ENCODE measurements at places on chromosomes 16 and 17.

DNA sequence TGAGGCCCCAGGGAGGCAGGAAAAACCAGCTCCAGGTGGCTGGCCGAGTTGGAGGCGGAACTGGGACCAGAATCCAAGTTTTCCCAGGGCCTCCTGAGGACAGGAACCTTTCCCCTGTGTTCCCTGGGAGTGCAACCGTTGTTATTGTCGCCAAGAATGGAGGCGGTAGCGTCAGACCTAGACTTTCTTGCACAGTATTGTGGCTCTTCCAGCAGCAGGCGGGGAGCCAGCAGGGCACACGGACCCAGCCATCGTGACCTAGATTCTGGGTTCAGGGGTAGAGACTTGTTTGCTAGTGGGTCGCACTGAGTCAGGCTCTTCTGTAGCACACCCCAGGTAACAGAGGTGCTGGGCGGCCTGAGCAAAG, 667 bp upstream of the KIF19 start:
- no peak for DNase-seq

DNA sequence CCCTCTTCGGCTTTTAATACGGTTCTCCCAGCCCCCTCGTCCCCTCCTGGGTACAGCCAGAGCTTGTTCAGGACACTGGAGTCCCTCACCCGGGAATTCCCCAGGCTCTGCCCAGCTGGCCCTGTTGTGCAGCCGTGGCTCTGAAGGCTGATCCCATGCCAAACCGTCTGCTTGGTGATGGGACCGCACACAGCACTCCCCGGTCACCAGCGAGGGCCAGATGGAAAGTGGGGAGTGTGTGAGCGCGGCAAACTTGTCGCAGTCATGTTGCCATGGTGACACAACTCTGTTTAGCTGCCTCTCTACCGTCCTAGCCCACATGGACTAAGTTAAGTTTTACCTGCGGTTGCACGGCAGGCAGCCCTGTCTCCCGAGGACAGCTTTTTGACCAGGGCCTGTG, 107.9 kb downstream of the RAP1GAP2 start:
- DNase-seq, result no peak

- no peak for DNase-seq
Measured at GRCh38 chr17:1735418-1735817, 7.3 kb upstream of the SERPINF2 start.

DNA sequence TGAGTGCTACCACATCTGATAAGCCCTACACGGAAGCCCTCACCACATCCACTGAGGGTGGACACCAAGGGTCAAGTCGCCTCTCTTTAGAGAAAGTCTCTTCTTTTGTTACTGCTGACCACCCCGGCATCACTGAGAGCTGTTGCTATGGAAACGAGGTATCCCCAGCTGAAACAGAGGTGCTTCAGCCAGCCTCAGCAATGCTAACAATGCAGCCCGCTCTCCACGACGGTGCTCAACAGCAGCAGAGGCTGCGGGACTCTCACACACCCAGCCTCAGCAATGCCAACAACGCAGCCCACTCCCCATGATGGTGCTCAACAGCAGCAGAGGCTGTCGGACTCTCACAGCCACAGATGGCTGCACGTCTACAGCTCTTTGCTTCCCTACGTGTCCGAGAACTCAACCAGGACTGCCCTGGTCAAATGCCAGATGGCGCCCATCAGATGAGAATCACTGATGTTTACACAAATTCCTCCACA, 41.4 kb downstream of the VPS53 start:
- DNase-seq, result no peak

GRCh38 chr16:67158637-67159600, 790 bp downstream of the TRADD start:
- DNase-seq, result peak; percentile 87

- DNase-seq, result no peak
Measured at GRCh38 chr17:32281011-32281451, 15.4 kb downstream of the RHBDL3 start.

- no peak for DNase-seq
Measured at GRCh38 chr16:31334934-31335333, 20.0 kb upstream of the ITGAX start.

DNA sequence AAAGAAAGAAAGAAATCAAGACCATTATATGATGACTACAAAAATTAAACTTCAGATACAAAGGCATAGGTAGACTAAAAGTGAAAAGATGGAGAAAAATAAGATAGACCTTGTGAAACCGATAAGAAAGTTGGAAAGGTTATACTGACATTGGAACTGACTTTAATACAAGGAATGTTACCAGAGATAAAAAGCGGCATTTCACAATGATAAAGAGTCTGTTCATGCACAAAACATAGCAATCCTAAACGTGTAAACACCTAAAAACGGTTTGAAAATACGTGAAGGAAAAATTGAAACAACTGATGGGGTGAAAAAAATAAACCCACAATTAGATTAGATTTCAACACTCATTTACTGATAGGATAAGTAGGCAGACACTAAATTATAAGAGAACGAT, 9.6 kb upstream of the ERN1 start:
- DNase-seq, result no peak

- no peak for DNase-seq
Measured at GRCh38 chr16:7270823-7271222, 61.8 kb upstream of the RBFOX1 start.

GRCh38 chr16:78669994-78670393, 570.5 kb downstream of the WWOX start:
- DNase-seq, result no peak

GRCh38 chr17:28249706-28250105, 69.3 kb upstream of the TMEM97 start:
- DNase-seq, result no peak

DNA sequence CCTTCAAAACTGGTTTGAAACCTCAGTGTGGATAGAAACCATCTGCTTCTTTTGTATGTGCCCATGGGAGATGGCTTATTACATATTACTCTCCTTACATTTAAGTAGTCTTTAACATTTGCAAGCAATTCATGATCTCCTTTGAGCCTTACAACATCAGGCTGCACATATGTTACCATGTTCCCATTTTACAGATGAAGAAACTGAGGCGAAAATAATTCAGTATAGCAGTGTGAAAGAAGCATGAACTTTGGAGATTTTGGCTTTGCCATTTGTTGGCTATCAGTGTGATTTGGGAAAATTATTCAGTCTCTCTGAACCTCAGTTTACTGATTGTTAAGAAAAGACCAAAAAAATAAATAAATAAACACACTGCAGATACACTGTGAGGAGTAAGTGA, 15.7 kb downstream of the GNAO1 start:
- no peak for DNase-seq

DNA sequence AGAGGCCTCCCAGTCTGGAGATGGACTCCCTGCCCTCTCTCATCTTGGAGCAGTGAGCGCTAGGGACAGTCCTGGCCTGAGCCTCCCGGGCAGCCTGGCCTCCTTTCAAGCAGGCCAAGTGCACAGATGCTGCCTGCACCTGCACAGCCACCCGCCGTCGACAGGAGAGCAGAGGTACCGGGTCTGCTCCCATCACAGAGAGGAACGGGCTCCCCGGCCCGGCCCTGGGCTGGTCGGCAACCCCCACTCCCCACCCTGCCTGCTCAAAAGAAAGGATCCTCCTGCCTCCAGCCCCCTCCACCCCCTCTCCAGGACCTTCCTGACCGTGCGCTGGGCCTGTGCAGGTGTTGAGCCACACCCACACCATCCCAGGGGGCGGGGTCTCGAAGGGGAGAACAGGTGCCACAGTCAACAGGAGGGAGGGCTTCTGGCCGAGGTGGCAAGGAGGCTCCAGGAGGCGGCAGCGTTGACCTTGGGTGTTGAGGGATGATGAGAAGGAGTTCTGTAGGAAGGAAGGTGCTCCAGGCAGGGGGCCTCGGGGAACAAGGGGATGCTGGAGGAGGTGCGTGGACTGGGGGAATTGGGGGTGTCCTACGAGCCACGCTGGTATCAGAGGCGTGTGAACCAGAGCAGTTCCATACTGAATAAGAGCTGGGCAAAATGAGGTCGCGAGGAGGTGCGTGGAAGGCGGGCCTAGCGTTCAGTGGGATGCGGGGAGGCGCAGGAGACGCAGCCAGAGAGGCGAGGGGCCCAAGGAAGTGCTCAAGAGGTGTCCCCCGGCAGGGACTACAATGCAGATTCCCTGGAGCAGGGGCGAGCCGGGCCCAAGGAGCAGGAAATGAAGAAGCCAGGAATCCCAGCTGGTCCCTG, 967 bp upstream of the CDH15 start:
- DNase-seq, result no peak

GRCh38 chr17:45369421-45369820, 52.6 kb upstream of the MAP3K14 start:
- no peak for DNase-seq

DNA sequence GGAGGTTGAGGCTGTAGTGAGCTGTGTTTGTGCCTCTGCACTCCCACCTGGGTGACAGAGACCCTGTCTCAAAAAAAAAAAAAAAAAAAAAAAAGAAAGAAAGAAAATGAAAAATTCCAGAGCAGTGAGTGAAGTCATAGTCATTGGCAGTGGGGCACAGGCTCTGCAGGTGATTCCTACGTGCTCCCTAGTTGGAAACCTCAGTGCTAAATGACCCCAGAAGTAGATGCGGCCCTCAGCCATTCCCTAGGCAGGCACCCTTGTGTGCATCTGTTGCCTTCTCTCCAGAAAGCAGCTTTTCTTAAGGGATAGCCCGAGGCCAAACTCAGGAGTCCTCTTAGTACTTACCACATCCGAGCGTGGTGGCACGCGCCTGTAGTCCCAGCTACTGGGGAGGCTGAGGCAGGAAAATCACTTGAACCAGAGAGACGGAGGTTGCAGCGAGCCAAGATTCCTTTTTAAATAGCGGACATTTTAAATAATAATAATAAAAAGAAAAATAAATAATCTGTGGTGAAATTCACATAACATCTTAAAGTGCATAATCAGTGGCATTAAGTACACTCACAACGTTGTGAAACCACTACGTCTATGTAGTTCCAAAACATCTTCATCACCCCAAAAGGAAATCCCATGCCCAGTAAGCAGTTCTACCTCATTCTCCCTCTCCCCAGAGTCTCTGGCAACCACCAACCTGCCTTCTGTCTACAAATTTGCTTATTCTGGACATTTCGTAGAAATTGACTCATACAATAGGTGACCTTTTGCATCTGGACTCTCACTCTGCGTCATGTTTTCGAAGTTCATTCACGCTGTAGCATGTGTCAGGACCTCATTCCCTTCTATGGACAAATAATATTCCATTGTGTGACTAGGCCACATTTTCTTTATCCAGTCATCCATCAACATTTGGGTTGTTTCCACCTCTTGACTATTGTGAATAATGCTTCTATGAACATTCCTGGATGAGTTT, 12.5 kb upstream of the SPHK1 start:
- DNase-seq, result no peak

GRCh38 chr17:42673266-42673884, 3.4 kb downstream of the PLEKHH3 start:
- DNase-seq, result no peak

- peak; percentile 3 for DNase-seq
Measured at GRCh38 chr17:49132699-49133364, at the start of gene B4GALNT2. Gene B4GALNT2, plus strand, starts transcription at chr17:49132769. Its CDS starts 24 bp downstream, at chr17:49132793.

- no peak for DNase-seq
Measured at GRCh38 chr17:42920106-42920900, 19.7 kb downstream of the G6PC1 start.

GRCh38 chr17:156094-156621, 18.8 kb downstream of the SCGB1C2 start:
- DNase-seq, result no peak

GRCh38 chr16:57984443-57985203, 13.7 kb upstream of the CNGB1 start:
- peak; percentile 94 for DNase-seq

DNA sequence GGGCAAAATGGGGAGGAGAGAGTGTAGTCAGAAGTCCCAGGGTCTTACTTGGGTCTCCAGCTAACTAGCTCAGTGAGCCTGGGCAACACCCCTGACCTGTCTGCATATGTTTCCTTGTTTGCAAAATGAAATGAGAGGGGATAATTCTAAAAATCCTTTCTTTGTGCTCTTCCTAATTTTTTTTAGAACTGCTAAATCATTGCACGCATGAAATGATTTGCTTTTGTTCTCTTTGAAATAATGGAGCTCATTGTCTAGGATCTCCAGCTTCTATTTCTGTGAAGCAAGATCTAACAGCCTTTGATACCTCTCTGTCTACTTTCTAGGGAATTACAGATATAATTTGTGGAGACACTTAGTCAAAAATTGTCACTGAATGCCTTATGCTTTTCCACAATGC, 181.3 kb downstream of the CDH13 start:
- no peak for DNase-seq

GRCh38 chr17:35568561-35568960, 7.9 kb upstream of the SLFN14 start:
- peak; percentile 44 for DNase-seq

GRCh38 chr16:83651871-83652270, 155.9 kb upstream of the HSBP1 start:
- DNase-seq, result no peak

- no peak for DNase-seq
Measured at GRCh38 chr16:79595931-79596450, 4.5 kb downstream of the MAF start.

DNA sequence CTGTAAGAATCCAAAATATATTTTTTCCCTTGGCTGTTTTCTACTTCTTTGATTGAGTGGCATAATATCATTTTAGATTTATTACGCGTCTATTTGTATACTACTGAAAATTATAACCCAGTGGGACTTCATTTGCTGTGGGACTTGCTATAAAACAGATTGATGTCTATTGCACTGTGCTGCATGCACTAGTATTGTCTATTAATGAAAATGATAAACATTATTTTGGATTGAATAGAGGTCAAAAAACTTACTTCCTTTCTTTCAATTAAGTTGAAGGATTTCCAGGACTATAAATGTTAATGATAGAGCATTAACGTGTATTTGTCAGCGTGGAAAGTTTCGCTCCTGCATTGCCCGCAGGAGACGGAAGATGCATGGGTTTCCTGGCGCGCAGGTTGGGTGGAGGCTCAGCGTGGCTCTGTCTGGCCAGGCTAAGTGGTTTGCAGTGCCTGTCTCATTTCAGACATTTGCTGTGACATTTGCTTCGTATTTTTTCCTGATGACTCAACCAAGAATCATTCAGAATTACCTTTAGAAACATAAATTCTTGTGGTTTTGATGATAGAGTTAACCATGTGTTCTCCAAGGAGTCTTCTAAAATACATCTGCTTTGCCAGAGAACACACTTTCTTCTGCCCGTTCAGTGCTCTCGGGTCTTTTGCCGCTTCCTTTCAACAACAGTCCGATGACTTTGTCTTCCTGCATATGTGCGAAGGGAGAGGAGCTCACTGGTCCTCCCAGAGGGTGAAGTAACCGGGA, 216.7 kb downstream of the RPTOR start:
- DNase-seq, result peak; percentile 79

Measured in activated CD4-positive, alpha-beta T cell treated with anti-CD3 and anti-CD28 coated beads for 4 hours (primary cell).